Lower leg skin (tissue), 4 donors: ENCODE measurements at places on chromosomes 1 and 21.

- no peak for DNase-seq
Observed at GRCh38 chr1:221174330-221174993, 295.2 kb downstream of the HLX start.

DNA sequence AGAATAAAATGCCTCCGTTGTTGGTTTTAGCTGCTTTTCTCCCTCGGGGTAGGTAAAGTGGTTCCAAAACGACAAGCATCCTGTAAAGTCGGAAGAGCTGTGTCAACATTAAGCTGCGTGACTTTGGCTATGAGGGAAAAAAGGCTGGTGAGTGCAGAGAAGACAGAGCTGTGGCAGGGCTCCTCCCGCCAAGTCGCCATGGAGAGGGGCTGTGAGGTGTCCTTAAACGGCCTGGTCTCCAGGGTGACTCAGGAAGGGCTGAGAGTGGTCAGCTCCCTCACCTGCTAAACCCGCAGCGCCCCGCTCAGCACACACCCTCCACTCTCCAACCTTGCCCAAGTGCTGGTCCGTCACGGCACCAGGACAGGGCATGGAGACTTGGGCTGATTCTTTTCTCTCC is 91.6 kb upstream of the SAMD11 start:
- DNase-seq, result no peak

DNA sequence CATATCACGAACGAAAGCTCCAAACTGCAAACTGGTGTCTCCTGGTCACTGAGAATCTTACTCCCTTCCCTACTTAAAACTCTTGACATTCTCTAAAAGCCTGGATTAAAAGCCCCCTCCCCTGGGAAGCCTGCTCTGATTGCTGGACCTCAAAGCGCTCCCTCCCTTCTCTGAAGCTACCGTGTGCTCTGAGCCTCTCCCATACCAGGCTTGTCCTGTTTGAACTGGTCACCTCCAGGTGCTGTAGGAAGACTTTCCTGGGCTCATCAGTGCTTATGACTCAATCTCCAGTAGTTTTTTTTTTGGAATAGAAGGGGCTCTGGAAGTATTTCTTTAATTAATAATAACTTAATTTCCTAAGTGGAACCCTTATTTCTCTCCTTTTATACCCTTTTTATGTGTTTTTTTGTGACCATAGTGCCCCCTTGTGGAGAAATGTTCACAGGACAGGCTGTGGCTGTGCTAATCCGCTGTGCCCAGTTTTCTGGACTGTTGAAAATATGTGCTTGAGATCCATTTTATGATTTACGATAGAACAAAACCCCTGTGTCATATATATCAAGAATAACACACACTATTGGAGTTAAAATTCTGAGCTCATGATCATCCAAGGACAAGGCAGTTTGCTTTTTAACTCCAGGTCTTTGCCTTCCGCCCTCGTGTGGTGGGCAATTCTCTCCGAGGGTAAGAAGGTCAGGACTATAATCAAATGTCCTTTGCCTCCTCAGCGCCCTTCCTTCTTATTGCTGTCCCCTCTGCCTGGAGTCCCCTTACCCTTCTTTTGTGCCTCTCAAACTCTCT is 16.9 kb downstream of the MTARC1 start:
- DNase-seq, result peak; percentile 21

- no peak for DNase-seq
Observed at GRCh38 chr21:32372755-32373154, 20.1 kb downstream of the URB1 start.

- peak; percentile 91 for DNase-seq
Observed at GRCh38 chr1:206685769-206686477, 1.2 kb downstream of the MAPKAPK2 start.

GRCh38 chr1:19454265-19455146 is 30.8 kb downstream of the CAPZB start:
- DNase-seq, result no peak

DNA sequence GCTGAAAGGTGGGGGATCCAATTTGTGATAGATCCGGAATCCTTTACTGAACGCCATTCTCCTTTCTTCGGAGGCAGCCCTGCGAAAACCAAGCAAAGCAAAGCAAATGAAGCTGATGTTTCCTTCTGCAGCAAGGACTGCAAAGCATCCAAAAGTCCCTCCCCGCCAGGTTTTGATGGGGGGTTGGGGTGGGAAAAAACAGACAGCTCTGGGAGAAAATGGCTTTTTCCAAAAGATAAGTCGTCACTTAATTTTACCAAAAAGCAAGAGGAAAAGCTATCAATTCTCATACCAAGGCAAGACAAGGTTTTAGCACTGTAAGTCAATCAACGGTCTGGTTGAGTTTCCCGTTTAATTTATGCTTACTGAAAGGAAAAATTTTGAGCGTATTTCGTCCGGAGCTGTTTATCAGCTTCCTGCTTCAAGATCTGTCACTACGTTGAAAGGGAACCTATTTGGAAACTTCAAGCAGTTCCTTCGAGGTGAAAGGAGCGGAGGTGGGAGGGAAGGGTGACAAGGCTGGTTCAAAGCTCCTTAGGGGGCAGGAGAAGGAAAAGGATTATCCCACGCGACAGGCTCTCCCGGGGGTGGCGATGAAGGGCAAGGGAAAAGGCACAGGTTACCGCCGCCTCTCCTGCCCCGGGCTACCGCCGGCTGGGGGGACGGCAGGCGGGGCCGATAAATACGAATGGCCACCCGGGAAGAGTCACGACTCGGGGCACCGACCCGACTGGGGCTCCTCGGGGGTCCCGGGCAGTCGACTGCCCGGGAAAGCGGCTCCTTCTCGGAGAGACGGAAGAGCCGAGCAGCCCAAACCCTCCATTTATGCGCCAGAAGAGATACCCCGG is 750 bp downstream of the SYNJ1 start:
- peak; percentile 16 for DNase-seq

GRCh38 chr1:86852782-86853408 is 61.0 kb downstream of the SELENOF start:
- DNase-seq, result no peak

DNA sequence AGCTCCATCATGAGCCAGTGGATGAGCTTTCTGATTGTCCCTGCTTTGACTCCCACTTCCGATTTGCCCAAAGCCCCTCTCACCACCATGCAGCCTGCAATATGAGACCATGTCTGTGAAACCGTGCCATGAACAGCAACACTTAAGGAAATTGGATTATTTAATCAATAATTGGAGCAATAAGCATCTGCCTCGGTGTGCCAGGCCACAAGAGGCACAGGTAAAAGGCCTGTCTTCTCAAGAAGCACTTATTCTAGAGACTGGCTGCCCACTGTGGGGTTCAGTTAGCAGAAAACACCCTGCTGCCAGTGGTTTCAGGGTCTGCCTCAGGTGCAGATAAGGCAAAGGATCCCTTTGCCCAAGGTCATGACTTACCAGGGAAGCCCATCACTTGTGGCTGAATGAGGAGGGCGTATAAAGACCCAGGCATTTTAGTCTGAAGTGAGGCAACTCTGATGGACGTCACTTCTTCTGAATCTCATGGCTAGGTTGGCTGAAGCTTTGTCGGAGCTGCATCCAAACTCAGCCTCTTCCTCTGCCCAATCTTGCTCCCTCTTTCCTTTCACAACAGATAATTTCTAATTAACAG is 7.1 kb upstream of the CHI3L2 start:
- DNase-seq, result no peak

DNA sequence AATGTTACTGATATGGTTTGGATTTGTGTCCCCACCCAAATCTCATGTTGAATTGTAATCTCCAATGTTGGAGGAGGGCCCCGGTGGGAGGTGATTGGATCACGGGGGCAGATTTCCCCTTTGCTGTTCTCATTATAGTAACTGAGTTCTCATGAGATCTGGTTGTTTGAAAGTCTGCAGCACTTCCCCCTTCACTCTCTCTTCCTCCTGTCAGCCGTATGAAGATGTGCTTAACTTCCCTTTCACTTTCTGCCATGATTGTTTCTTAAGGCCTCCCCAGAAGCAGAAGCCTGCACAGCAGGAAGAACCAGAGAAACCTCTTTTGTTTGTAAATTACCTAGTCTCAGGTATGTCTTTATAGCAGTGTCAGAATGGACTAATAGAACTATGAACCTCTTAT is 28.4 kb downstream of the TRIM33 start:
- DNase-seq, result no peak

DNA sequence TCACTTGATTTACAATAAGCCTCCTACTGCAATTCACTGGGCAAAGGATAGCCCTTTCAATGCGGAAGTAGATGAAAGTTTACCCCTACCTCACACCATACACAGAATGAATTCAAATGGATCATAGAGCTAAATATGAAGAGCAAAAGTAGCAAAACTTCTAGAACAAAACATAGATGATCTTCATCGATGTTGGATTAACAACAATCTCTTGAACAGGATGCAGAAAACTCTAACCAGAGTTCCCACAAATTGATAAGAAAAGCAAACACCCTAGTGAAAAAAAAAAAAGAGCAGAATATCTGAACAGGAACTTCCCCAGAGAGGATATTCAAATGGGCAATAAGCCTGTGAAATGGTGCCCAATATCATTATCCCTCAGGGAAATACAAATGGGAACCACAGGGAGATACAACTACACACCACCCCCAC is 1.9 kb upstream of the UBASH3A start:
- no peak for DNase-seq

DNA sequence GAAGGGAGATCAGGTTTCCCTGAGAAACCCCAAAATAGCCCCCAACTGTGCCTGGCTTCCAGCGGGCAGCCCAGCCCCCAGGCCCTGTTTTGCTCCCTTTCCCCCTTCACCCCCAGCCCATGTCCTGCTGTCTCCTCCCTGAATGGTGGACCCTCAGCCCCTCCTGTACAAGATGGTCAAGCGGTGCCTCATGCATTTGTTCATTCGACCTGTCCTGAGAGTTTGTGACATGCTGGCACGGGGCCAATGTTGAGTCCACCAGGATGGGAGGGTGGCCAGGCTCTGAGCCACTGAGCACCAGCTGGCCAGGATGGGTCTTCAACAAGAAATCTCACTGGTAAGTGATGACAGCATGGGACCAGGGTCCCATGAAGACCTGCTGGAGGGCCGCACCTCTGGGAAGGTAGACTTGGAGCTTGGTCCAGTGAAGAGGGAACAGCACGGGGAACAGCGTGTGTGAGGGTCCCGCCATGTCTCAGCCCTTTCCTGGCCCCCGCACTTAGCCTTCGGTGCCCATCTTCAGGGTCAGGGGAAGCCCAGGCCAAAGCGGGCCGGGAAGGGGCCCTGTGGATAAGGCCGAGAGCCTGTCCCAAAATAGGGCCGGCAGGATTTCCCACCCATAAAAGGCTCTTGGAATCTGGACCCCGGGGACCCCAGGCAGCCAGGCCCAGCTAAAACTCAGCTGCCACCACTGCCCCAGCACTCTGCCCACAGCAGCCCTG is at the start of gene CALML6:
TSS of gene CALML6 (plus strand) at position 290 of the 722 bp plus-strand sequence. CDS start at position 311, 21 bp downstream.
- DNase-seq, result no peak

DNA sequence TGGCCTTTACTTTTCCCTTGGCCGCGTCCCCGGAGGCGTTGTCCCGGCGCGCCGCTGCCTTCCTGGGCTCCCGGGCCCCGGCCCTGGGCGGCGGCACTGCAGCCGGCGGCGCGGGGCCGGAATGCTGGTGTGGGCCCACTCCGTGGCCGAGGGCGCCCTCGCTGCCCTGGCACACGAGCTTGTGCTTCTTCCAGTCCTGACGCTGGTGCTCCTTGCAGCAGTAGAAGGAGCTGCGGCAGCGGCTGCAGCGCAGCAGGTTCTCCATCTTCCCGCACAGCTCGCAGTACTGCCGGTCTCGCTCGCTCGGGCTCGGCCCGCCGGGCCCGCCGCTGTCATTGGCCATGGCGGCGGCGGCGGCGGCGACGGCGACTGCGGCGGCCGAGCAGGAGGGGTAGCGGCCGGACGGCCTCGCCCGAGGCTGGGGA is 529 bp downstream of the EGLN1 start:
- DNase-seq, result no peak

- no peak for DNase-seq
Observed at GRCh38 chr1:27033043-27033746, 20.5 kb upstream of the TENT5B start.

DNA sequence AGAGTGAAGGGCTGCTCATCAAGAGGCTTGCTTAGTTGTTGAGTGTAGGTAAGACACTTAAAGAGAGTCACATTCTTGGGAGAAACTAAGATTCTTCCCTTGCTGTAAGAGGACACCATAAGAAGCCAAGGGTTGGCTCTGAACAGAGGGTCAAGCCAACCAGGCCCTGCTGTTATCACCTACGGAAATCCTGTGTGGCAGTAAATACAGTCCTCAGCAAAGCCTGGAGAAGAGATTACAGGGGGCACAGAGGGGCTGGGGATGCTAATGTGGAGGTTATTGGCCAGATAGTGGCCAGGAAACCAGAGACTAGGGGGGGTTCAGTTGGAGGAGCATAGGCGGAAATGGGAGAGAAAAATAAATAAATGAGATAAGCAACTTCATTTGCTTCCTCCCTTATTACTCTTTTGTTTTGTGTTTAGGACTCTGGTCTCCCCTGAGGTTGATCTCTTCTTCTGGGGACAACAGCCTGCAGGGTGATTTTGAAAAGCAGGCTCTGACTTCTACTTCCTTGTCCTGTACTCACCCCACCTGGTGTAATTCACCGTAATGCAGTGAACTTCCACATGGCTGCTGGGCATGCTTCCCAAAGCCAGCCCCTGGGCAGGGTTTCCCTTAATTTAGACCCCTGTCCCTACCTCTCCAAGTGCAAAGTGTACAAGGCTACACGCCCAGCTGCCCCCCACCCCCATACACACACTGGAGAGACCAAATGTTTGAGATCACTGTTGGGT is 40.9 kb downstream of the MTARC1 start:
- DNase-seq, result no peak

- no peak for DNase-seq
Observed at GRCh38 chr1:212482637-212483441, 50.1 kb downstream of the NENF start.

DNA sequence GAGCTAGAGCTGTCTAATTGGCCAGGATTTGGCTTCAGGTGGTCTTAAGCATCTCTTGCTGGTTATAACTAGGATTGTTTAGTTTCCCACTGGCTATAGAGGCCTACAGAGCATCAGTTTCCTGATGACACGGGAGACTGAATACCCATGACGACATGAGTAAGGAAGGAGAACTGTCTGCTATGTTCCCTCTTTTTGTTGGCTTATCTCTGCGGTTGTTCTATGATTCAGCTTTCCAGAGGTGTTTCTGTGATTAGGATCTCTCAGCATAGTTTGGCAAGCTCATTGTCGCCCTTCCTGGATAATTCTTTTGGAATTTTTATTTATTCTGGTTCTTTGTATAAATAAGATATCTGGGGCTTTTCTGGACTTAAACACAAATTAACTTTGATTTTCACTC is 163.4 kb downstream of the OLFM3 start:
- no peak for DNase-seq

GRCh38 chr1:51048670-51049069 is 53.4 kb upstream of the C1orf185 start:
- no peak for DNase-seq

GRCh38 chr1:157515141-157515540 is 37.2 kb downstream of the FCRL5 start:
- no peak for DNase-seq
